ENCODE measurements at places on chromosomes 3 and 15.
A peak's percentile ranks its signal among the peaks of the same experiment; 100 is the strongest.

DNA sequence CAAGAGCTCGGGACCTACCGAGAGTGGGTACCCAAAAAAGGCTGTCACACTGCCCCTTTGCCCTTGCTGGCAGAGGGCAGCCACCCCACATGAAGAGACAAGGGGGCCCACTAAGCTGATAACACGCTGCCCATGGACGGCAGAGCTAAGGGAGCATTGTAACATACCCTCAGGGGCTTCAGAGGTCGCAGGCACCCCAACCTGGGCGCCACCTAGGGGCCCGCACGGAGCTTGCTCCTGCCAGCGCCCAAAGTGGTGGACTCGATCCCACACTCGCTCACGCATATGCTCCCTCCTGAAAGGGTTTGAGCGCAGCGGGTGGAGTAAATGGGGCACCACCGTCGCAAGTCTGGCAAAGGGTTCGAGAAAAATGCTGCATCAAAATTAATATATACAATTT is 975.4 kb downstream of the ZPLD1 start:
- no peak for DNase-seq

GRCh38 chr15:60358935-60359682 is 38.7 kb downstream of the ANXA2 start:
- no peak for DNase-seq

DNA sequence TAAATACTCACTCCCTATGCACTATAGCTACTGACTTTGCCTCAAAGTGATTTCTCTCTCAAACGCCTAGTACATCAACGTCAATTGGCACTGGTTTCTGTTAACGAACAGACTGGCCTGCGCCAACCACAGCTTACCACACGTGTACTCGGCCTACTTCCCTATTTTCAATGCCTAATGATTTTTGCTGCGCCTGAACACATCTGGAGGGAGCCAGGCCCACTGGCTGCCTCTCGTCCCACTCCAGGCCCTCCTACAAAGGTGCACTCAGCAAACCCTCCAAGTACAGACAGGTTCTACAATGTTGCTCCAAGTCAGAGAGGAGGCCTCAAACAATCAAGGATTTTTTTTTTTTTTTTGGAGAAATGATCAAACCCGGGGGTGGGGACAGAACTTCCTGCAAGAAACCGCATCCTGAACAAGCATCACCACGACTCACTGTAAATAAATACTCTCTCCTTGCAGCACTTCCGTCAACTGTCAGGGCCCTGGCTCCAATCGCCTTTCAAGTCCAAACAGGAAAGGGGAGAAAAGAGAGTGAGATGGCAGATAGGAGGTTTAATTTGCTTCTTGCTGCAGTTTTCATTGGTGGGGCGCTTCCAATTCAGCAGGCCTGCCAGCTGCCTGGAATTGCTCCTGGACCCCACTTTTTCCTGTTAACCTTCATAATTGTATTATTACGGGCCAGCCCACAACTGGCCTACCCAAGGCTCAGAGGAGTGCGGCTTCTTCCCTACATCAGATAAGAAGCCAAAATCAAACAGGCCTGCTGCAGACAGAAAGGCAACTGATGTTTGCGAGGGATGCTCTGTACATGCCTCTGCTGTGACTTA is 139.3 kb downstream of the FOXP1 start:
- DNase-seq = peak; percentile 57

DNA sequence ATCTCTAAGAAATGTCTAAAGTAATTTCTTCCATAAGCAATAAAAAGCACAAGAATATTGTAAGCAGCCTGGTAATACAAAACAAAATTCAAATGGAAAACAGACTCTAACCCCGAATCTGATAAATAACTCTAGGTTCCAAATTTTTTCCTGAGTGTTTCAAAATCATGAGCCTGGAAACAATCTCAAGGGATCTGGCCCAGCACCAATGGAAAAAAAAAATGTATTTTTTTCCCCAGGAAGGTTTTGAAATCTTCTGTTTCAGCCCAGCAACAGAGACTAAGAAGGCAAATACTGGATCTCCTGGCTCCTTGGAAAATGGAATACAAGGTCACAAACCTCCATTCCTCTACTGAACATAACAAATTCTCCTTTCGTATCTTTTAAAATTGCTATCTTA is 13.0 kb downstream of the TBC1D2B start:
- DNase-seq = no peak

DNA sequence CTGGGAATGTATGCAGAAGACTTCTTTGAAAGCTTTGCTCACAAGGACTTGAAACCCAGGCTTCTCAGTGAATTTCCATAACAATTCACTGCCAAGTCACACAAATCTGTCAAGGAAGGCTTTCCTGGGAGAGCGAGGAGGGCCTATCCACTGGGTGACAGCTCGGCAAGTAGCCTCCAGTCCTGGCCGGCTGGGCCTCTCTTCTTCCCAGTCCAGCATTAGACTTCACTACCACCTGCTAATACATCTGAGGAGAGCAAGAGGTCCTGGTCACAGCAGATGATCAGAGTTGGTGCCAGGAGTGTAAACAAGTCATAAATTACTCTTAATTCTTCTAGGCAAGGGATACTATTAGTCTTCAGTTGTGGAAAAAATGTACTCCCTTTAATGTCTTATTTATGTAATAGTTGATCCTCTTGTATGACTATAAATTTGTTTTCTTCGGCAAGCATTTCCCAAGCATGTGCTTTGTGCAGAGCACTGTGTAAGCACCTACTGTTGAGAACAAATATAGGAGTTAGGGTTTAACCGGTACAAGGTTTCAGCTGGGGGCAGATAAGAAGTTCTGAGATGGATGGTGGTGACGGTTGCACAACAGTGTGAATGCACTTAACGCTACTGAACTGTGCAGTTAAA is 162.9 kb downstream of the VGLL4 start:
- DNase-seq = no peak

GRCh38 chr3:140152851-140153639 is 218.1 kb downstream of the CLSTN2 start:
- no peak for DNase-seq

DNA sequence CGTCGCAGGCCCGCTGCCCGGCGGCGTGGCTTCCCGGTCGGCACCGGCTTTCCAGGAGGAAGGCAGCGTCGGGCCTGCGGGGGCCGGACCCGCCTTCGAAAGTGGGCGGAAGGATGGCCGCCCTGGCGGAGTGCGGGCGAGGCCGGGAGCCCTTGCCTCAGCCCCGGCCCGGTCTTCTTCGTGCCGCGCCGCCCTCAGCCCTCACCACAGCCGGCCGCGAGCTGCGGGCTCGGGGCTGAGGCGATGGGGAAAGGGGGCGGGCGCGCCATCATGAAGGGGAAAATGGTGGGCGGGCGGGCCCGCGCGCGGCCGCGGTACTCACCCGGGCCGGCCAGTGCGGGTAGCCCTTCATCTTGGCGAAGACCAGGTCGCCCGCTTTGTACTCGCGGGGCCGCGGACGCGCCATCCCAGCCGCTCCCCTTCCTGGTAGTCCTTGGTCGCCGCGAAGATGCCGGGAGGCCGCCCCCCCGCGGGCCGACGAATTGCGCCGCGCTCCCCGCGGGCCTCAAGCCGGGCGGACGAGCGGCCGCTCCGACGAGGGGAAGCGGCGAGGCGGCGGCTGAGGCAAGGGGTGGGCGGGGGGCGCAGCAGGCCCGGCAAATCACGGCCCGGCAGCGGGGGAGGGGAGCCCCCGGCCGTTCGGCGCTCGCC is 489 bp downstream of the HDGFL3 start:
- DNase-seq = peak; percentile 7

- DNase-seq = no peak
Measured at GRCh38 chr3:133881939-133882825, 13.5 kb downstream of the RAB6B start.

GRCh38 chr3:186258968-186259367 is 103.1 kb downstream of the DGKG start:
- DNase-seq = no peak

DNA sequence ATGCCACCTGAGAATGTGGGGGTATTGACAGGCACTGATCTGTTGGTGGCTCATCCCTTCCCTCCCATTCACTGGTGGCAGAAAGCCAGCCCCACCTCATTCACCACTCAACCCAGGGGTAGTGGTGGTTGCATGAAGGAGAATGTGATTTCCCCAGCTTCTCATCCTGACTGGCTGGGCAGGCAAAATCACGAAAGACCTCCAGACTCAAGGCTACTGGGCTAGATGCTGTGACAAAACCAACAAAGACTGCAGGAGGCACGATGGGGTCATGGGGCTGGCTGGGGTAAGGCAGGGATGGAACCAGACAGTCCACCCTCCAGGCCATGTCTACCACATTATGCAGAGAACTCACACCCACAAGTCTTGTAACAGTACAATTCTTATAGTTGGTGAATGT is 33.9 kb downstream of the FSTL1 start:
- no peak for DNase-seq

DNA sequence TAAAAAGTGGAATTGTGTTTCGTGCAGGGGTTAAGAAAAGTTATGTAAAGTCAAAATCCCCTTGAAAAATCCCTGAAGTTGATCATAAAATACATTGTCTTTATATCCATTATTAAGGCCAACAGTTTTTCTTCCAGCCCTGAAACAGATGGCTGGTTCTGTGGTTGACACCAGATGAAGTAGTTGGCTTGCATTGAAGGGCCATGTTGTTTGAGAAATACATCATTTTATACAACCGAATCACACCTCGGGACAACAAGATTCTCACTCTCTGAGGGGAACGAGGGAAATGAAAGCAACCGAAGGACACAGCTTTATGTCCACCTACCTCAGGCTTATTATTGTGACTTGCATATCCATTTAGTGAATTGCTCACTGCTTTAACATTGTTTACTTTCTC is 126.0 kb upstream of the MITF start:
- DNase-seq = no peak

GRCh38 chr15:48887144-48887543 is 9.2 kb downstream of the EID1 start:
- no peak for DNase-seq

GRCh38 chr15:58065445-58066041 is at the start of gene ALDH1A2:
ALDH1A2 (minus strand) TSS chr15:58065711; CDS start chr15:58065650, 61 bp downstream.
- no peak for DNase-seq

DNA sequence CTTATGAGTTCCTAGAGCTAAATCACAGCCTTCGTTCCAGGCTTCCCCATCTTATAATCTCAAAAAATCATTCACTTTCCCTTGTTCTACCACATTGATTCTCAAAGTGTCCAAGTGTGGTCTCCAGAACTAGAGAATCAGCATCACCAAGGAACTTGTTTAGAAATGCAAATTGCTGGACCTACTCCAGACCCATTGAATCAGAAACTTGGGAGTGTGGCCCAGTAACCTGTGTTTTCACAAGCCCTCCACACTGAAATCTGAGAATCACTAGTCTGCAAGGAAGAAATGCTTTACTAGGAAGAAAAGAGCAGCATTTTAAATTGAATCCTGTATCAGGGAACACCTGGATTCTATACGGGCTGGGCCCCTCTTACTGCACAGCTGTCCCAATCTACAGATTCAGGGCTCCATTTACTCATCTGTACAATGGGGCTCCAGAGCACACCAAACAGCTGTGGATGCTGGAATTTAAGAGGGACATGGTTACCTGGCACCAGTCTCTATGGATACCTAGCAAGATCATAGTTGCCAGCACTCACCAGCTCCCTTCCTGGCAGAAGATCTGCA is 3.9 kb downstream of the MEGF11 start:
- DNase-seq = no peak

DNA sequence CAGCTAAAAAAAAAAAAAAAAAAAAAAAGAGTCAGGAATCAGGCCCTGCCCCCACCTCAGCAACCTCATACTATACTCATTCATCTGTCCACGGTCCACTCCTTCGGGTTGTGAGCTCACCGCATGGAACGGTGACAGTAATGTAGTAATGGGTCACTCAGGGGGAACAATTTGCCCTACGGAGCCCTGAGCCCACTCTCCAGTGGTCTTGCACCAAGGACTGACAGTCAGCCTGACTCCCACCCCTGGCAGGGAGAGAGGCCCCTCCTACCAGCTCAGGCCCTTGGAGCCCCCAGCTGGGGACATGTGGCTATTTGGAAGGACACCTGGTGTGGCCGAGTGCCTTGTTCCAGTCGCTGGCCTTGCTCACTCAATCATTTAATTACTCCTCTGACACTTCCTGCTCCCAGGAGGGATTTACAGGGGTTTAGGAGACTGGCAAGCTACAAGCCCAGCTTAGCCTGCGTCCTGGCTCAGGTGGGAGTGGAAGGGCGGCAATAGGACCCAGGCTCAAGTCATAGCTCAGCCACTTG is 19.9 kb upstream of the CACNA2D2 start:
- no peak for DNase-seq

DNA sequence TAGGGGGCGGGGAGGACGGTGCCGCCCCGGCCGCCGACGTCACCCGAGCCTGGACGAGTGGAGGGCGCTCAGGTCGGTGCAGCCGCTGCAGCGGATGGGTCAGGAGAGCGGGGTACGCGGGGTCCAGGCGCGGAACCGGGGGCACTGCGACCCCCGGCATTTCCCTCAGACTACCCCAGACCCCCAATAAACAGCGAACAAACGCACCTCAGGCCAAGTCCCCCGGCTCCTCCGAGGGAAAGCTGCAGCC is 78.9 kb downstream of the IQSEC1 start:
- no peak for DNase-seq

- no peak for DNase-seq
Measured at GRCh38 chr3:98892263-98892662, 9.2 kb downstream of the DCBLD2 start.

Data from globus pallidus (tissue), 1 donor.